ENCODE measurements at places on chromosomes 2 and 18.

GRCh38 chr2:21819454-21819853 is 695.7 kb downstream of the TDRD15 start:
- DNase-seq = no peak

DNA sequence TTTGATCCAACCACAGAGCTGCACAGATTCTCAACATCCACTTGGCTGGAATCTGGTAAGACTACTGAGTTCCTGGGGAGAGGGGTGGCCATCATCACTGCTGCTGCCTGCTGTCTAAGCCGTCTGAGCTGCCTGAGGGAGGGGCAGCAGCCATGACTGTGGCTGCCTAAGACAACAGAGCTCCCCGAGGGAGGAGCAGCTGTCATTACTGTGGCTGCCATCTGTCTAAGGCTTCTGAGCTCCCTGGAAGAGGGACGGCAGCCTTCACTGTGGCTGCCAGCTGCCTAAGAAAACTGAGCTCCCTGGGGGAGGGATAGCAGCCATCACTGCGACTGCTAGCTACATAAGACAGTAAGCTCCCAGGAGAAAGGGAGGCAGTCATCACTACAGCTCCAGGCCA is 584.4 kb downstream of the NR4A2 start:
- no peak for DNase-seq

DNA sequence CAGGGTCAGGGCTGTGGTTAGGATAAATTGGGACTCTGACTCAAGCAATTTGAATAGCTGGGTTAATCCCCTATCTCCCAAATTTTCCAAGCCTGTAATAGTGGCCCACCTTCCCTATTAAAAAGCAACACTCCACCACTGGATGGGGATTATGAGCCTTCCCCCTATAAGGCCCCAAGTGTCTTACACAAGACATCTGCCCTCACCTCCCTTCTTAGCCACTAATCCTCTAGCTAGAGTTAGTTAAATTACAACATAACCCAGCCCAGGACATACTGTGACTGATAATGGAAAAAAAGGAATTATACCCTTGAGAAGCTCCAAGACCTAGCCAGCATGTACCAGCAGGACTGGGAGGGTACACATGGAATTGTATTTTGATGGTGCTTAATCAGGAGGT is 190.4 kb downstream of the NRP2 start:
- DNase-seq = no peak

DNA sequence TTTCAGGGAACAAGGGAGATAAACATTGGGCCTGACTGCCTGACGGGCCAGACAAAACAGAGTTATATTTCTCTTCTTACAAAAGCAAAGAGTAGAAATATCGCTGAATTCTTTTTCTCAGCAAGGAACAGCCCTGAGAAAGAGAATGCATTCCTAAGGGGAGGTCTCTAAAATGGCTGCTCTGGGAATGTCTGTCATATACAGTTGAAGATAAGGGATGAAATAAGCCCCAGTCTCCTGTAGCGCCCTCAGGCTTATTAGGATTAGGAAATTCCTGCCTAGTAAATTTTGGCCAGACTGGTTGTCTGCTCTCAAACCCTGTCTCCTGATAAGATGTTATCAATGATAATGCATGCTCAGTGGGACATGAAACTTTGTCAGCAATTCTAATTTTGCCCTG is 134.9 kb upstream of the CNTNAP5 start:
- no peak for DNase-seq

DNA sequence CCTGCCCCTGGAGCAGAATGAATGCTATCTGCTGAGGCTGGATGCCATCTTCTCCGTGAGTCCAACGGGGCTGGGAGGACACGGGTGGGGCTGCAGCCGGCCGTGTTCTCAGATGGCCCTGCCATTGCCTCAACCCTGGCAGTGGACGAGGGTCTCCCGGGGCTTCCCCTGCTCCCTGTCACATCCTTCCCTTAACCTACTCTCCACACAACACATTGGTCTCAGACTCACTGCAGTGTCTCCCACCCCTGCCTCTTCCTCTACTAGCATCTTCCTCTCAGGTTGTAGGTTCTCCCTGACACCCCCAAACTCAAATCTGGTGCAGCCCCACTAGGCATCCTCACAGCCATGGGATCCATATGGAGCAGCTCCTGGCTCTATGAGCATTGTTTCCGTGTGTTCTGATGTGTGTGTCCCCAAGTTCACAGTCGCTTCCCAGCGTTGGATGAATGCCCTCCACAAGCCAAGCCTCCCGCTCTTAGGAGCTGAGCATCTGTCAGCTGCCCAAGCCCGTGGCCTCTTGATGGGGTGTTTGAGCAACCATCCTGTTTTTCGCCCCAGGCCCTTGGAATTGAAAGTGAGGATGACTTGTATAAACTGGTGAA is 27.8 kb downstream of the OTOF start:
- DNase-seq = no peak

DNA sequence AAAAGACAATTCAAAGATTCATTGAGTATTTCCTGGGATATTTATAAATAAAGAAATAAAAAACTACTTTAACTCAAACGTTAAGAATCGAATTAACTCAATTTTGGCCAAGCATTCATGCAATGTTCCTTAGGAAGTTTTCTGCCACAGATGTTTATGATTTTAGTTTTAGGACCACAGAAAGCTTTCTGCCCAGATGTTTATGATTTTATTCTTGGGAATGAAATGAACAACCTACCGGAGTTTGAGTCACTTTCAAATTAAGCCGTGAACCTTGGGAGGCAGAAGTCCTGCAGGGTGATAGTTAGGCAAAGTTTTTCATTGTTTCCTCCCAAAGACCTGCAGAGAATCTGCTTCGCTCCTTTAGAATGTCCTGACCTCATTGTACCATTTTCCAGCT is 34.7 kb upstream of the MBP start:
- DNase-seq = no peak

GRCh38 chr2:18378020-18378653 is 182.3 kb downstream of the RDH14 start:
- peak; percentile 58 for DNase-seq

- DNase-seq = no peak
These were observed 172.3 kb downstream of the ICOS start for GRCh38 chr2:204108781-204109295.

GRCh38 chr2:2856723-2857415 is 520.7 kb downstream of the EIPR1 start:
- no peak for DNase-seq

DNA sequence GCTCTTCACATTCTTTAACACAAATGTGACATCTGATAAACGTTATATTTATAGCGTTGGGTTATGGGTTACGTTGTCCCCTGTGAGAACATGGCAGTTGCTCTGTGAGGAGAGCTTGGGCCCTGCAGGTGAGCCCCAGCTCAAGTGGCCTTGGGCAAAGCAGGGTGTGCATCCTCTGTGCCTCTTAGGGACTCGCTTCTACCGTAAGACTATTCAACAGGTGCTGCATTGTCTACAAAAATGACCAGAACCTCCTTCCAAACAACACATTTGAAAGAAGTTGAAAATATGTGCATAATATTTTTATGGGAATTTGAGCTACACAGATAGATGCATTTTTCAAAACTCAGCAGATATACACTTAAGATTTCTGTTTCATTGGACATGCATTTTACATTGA is 16.4 kb upstream of the CHMP1B start:
- no peak for DNase-seq
